ENCODE measurements at places on chromosomes 7 and 10.

DNA sequence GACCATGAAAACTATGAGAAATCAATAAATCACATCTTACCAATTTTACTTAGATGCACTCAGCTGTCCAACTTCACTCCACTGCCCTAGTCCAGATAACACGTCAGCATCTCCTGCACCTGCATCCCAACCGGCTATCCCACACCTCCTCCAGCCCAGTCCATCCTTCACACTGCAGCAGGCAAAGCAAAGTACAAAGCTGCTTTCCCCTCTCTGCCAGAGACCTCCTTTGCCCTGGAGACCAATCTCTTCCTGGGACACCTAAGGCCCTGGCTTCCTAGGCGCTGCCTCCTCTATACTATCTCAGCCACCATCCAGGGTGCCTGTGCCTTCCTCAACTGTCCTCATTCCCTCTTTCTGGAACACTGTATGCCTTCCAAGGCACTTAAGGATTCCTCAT, 90.3 kb upstream of the DDC start:
- DNase-seq, result no peak

DNA sequence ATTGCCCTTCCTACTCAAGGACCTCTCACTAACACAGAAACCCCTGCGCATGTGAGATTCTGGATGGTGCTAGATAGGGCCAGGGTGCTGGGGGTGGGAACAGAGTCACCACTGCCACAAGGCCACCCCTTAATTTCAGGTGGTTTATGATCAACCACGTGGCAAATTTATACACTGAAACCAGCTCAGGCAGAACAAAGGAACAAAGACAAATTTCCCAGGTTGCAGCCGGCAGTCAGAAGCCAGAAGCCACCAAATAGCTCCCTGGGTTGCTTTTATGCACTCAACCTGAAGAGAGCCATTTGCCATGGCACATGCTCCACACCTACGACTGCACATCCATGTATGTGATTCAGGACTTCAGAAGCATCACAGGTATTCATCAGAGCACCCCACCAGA, 2.5 kb downstream of the VOPP1 start:
- no peak for DNase-seq

- no peak for DNase-seq
Measured at GRCh38 chr10:120473593-120473992, 16.6 kb downstream of the PLPP4 start.

DNA sequence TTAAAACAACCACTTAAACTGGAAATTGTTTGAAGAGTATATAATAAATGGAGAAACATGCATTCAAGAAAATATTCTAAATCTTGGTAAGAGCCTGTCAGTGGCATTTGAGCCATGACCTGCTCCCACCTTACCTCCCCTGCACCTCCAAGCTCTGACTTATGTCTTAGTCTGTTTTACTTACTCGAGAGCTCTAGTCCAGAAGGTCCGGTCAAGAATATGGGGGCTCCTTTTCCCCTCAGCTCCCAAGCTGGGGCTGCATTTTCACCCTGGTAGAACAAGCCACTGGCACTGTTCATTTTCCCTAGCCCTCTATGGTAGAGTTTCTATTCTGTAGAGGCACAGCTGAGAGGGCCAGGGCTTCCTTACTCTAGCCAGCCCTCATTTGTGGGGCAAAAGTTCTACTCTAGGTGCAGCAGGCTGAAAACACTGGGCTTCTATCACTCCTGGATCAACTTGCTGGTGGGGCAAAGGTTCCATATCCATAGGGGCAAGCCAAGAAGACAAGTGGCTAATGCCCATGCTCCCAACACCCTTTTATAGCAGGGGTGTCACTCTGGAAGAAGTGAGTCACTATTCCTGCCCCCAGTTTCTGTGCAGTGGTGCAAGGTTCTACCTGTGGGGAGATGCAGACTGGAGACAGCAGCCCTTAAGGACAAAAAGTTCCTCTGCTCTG, 40.6 kb downstream of the ZNF438 start:
- DNase-seq, result no peak

DNA sequence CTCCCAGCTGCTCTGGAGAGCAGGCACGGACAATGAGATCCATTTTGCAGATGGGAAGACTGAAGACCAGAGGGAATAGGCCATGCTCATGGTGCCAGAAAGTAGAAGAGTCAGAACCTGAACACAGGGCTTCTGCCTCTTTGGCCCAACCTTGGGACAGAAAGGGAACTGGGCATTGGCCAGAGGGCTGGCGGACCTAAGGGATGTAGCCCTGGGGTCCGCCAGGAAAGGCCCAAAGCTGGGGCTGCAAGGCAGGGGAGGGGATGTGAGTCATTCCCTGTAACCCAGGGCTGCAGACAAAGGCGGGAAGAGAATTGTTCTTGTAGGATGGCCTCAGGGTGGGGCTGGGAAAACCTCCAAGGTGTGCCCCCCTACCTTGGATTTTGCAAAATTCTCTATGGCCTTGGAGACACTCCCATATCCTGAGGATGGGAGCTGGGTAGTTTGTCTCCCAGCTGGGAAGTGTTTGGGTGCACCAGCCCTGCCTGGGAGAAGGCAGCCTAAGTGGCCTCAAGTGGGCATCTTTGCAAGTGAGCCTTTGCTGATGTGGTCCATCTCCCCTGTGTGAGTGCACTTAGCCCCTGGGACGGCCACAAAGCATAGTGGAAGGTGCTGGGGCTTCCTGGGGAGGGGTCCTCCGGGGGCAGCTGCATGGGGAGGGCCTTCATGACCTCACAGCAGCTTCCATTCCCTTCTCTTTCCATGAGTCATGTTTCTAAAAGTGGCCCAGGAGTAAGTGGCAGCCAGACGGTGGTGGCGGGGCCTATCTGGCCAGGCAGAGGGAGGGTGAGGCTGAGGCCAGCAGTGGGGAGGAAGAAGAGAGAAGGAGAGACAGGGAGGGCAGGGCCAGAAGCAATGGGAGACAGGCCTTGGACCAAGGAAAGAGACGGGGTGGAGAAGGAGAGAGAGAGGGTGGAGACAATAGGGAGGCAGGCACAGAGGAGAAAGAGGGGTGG, 9.2 kb downstream of the AQP1 start:
- DNase-seq, result no peak

- no peak for DNase-seq
Measured at GRCh38 chr10:33336582-33337325, 2.3 kb upstream of the NRP1 start.

- no peak for DNase-seq
Measured at GRCh38 chr7:81003326-81003725, 84.5 kb upstream of the SEMA3C start.

DNA sequence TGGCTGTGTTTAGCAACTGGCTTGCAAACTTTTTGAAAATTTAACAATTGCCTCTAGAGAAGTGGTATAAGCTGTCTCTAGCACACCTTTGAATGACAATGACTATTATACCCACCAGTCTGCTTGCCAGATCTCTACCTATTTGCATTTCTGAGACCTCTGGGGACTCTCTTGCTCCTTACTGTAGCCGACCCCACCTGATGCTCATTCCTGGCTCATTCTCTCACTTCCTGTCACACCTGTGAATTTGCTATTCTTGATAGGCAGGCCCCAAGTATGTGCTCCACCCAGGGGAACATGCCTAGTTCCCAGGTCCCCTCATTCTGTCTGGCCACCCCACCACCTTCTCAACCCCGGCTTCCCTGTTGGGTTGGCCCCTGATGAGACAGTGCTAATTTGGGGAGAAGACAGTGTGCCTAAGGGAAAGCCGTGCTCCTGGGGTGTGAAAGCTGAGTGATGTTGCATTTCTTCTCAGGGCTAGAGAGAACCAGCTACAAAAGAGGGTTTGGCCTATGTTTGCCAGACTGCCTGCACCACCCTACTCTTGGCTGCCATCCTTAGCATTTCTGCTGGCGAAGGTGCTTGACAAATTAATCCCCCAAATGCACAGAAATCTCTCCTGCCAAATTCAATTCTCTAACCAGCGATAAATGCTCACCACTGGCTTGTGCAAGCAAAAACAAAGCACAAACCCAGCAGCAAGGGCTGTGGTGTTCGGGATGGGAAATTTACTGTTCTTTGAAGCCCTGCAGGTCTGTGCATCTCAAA, 138.2 kb downstream of the RPS24 start:
- DNase-seq, result no peak

GRCh38 chr7:45718464-45719330, 144.5 kb downstream of the ADCY1 start:
- DNase-seq, result no peak

- no peak for DNase-seq
Measured at GRCh38 chr10:132417257-132417910, 20.4 kb downstream of the PWWP2B start.

All from activated CD4-positive, alpha-beta T cell treated with anti-CD3 and anti-CD28 coated beads, Interleukin-2, amount 50 U/mL, for 1 hour (primary cell).